ENCODE measurements at places on chromosomes 1 and 21.

DNA sequence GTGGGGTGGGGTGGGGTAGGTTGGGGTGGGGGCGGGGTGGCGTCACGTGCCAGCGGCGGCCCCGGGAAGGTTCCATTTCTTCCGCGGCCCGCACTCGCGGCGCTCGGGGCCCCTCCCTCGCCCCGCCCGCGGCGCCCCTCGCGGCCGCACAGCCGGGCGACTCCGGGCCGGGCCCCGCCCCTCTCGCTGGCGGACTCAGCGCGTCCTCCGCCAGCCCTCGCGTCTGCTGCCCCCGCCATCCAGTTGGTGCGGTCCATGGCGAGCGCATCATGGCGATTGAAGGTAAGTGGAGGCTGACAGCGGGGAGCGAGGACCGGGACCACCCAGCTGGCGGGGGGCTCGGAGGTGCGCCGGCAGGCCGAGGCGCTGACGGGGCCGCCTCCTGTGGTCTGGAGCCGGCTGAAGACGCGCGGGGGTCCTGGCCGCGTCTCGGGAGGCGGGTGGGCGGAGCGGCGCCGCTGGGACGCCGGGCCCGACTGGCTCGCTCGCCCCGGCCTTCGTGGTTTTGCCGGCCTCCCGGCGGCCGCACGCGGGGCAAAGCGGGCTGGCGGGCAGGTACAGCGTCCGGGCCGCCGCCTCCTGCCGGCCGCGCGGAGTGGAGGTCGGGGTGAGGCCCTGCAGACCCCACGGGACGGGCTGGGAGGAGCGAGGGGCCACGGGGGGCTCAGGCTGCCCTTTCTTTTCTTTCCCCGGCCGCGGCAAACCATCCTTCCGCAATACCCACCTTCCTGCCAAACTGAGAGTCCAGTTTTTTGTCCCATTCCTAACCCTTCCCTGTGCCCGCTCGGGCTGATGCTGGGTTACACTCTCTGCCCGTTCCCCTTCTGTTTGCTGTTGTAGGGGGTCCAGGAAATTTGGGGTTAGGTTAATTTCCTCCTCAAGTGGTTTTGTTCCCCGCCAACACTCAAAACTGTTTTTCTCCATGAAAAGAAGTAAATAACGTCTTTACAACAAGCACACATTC lies at the start of gene SYT14:
TSS of gene SYT14 (plus strand) at position 222 of the 964 bp plus-strand sequence. CDS start at position 270, 48 bp downstream.
- ATAC-seq: no peak

GRCh38 chr1:224696891-224697765 lies 81.0 kb downstream of the CNIH3 start:
- no peak for ATAC-seq

DNA sequence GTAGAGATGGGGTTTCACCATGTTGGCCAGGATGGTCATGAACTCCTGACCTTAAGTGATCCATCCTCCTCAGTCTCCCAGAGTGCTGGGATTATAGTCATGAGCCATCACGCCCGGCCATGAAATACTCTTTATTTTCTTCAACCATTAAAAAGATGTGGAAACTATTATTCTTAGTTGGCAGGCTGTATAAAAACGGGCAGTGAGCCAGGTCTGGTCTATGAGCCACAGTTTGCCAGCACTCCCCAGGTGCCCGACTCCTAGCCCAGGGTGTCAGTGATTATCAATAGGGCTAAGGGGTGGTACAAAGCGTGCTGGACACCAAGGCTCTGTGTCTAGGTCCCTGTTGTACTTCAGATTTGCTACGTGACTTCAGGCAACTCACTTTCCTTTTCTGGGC lies 3.7 kb upstream of the TMEM61 start:
- ATAC-seq: no peak

- no peak for ATAC-seq
Observed at GRCh38 chr1:168672278-168672677, 56.7 kb downstream of the DPT start.

DNA sequence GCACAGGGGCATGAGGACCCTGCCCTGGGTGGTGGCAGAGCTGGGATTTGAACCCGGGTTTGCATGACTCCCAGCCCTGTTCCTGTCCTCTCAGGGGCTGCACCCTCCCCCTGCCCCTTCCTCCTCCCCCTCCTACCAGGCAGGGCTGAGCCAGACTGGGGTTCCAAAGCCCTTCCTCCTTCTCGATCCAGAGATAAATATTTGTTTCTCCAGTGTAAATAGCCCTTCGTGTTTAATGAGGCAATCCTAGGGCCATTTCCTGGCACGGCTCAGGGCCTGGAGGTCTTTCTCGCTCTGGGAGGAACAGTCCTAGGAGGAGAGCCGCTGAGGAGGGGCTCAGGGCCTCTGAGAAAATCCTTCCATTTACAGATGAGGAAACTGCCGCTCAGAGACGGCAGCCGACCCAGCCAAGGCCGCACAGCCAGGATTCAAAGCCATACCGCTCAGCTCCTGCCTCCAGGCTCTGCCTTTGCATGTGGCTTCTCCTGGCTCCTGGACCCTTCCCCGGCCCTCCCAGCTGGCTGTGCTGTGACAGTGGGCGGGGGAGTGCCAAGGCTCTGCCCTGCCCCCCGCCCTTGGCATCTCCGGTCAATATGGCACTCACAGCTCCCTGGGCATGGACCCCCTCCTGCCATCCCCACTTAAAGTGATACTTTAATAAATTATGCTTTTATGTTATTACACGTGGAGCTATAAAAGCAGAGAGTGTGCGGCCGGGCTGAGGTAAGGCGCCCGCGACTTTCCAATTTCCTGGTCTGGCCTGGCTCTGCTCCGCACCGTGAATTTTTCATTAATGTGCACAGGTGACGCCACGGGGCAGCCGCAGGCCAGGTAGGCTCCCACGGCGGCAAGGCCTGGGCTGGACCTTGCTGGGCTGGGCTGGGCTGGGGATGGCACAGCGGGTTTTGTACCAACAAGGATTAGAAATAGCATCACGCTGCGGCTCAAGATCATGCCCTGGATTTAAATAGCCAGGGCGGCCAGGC lies 114.7 kb upstream of the WNT4 start:
- ATAC-seq: no peak

DNA sequence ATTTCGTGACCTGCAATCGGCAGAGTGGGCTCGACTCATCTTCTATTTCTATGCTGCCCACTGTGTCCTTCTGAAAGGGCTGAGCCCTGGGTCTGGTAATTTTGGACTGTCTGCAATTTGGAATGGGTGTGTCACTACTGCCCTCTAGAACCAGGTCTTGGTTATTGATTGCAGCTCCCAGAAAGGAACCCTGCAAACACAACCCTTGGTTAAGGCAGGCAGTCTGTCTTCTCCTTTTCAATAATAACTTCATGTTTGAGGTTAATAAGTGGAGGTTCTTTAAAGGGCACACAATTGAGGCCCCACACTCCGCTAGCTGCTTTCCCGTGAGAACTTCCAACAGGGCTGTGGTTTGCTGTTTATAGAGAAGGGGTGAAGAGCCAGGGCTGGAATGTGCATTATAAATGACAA lies 79.9 kb upstream of the LYST start:
- peak; percentile 48 for ATAC-seq

DNA sequence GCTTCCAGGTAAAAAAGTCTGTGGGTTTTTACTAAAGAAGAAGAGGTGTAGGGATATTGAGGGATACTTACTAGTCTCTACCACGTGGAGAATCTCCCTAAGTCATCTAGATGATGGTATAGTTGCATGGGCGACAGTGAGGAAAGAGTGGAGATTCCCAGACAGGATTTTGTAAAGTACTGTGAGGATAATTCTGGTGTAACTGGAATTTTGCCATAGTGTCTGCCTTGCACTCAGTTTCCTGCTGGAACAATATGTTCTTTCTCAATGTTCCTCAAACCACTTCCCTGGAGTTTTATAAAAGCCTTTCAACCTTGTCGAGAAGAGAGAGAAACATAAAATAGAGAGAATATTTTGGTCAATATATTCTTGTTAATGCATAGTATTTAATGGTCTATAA lies 95.1 kb upstream of the WLS start:
- ATAC-seq: no peak

- no peak for ATAC-seq
Observed at GRCh38 chr1:89733748-89734147, 87.1 kb upstream of the LRRC8D start.

DNA sequence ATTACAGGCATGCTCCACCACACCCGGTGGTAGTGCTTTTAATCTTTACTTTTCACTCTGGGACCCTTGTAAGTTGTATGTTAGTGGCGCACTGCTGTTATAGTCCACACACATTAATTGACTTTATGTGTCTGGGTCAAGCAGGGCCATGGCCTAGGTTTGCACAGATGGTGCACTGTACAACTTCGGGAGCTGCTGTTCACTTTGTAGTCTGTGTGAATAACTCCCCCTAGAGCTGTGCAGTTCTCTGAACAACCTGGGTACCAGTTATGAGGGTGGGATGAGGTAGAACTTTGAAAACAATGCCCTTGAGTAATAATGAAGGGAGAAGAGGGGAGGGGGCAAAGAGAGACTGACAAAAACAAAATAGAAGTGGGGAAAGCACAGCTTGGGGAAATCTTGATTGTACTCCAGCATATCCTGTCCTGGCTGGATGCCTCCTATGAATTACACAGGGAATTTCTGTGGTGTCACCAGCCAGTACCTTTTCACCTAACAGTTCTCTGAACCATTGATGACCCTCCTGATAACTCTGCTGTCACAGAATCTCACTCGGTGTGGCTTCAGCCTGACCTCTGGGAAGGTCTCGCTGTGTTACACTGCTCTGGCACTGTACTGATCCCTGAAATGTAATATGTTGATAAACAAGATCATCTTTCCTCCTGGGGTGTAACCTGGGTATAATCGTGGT lies 2.2 kb downstream of the PTGFRN start:
- ATAC-seq: no peak
